Hematopoietic multipotent progenitor cell (in vitro differentiated cells): ENCODE measurements at places on chromosomes 5 and 9. TPM values are rescaled to one million over a fixed set of nuclear protein-coding genes. Genes with fewer than 3 reads are reported as not detected.

- DNase-seq: no peak
Observed at GRCh38 chr9:21320465-21320864, 14.7 kb downstream of the KLHL9 start.

GRCh38 chr9:107337676-107338590, 54.9 kb downstream of the RAD23B start:
- DNase-seq: no peak

Gene LCN2
- 2.2 TPM for total RNA-seq

- DNase-seq: no peak
Observed at GRCh38 chr5:138482638-138483037, 17.4 kb downstream of the EGR1 start.

- no peak for DNase-seq
Observed at GRCh38 chr9:117169089-117169621, 245.7 kb downstream of the ASTN2 start.

GRCh38 chr5:114053372-114053771, 308.5 kb upstream of the KCNN2 start:
- DNase-seq: no peak

- DNase-seq: no peak
Observed at GRCh38 chr5:125002727-125003598, 256.5 kb upstream of the ZNF608 start.

GRCh38 chr5:6402939-6403338, 24.6 kb upstream of the MED10 start:
- no peak for DNase-seq

Gene PCDHB6
- not detected for total RNA-seq

- no peak for DNase-seq
Observed at GRCh38 chr9:131528186-131528585, 2.9 kb downstream of the UCK1 start.

- DNase-seq: no peak
Observed at GRCh38 chr9:136597141-136597885, 51.5 kb upstream of the NOTCH1 start.

Gene WNT8A
- 1.1 TPM for total RNA-seq

Gene REEP2
- 2.7 TPM for total RNA-seq

DNA sequence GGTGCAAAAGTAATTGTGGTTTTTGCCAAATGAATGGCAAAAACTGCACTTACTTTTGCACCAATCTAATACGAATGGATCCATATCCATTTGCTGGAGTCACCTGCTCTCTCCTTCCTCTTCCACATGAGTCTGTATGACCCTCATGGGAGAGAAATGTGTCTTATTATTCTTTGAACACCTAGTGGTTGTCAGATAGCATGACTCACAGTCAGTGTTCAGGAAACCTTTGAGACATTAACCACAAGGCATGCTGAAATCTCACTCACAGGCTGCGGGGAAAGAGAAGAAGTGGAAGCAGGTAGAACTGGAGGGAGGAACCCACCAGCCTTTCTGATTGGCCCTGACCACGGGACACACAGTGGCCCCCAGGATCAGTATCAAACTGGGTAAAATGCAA, 222.8 kb upstream of the KLF4 start:
- no peak for DNase-seq

DNA sequence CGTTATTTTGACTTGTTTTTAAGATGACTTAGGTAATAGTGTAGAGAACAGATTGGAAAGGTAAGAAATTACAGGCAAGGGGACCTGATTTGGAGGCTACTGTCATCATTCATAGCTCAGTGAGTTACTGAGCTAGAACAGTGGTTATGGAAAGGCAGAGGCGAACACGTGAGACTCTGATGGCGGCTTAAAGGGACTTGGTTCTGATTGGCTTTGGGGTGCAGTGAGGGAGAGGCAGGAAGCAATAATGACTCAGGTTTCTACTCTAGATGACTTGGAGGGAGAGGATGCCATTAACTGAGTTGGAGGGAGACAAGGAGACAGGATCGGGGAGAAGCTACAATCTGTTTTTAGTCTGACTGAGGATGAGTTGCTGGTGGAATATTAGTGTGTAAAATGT, 3.0 kb downstream of the F2RL2 start:
- DNase-seq: no peak

DNA sequence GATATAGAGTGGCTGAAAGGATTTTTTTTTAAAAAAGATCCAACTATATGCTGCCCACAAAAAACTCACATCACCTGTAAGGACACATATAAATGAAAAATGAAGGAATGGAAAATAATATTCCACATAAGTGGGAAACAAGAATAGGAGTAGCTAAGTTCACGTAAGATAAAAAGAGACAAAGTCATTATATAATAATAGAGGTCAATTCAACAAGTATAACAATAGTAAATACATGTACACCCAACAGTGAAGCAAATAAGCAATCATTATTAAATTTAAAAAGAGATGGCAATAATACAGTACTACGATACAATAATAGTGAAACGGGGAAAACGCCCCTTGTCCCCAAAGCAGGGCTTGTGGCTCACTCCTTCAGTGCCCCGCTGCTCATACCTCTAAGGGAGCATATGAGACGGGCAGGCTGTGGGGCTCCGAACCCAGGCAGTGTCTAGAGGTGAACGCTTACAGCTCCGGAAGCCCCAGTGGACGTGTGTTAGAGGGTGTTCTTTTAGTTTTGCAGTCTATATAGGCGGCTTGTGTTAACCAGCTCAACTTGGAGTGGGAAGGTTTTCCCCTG, 12.5 kb upstream of the BTNL9 start:
- DNase-seq: no peak

Gene ARL15
- total RNA-seq: 29.1 TPM

Gene FOXD4L4
- 0.27 TPM for total RNA-seq

- no peak for DNase-seq
Observed at GRCh38 chr5:149781612-149782011, 51.5 kb downstream of the PPARGC1B start.

GRCh38 chr5:159041444-159042198, 58.1 kb downstream of the EBF1 start:
- no peak for DNase-seq

Gene GFI1B
- total RNA-seq: 72.4 TPM

DNA sequence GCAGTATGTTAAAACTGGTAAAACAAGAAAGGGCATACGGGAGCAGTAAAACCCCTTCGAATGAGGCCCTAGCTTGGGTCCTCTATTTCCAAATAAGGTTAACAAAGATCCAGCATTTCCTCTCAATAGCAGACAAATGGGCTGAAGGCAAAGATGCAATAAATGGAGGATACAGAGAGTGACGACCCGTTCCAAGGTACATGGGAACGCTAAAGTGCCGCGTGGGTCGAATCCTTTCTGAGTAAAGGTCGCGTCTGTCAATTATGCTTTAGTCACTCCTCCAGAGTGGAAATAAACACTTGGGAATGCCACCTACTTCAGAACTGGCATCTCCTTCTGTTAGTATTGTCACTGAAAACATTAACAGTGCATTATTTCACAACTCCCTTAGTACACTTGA, 24.7 kb downstream of the ARL15 start:
- DNase-seq: no peak

GRCh38 chr5:59471463-59471862, 422.1 kb downstream of the PDE4D start:
- no peak for DNase-seq

DNA sequence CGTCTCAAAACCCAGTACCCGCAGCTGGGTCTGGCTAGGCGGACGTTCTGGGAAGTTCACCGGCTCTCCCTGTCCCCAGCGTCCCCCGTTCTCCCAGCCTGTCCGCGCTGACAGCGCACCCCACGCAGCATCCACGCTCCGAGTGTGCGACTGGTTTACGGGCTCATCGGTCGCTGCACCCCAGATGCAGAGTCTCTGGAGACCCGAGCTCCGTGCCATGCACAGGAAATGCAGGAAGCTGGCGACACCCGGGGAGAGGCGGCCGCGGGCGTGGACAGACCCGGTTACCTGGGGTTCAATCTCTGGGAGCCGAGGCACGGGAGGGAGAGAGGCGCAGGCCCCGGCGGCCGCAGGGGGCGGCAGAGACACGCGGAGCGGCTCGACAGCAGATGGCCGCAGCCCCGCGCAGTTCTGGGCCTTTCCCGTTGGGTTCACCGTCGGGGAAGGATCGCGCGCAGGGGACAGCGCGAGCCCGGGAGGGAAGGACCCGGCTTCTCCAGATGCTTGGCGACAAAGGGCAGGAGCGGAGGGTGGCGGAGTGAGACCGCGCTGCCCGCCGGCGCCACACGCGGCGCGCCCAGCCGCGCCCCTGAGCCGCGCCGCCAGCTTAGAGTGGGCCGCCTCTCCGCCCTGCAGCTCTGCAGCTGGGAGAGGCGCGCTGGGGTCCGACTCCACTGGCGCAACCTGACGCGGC, 558 bp downstream of the SHROOM1 start:
- peak; percentile 70 for DNase-seq

- no peak for DNase-seq
Observed at GRCh38 chr5:79794347-79794746, 104.7 kb downstream of the CMYA5 start.

GRCh38 chr5:22521521-22521920, 331.6 kb downstream of the CDH12 start:
- no peak for DNase-seq

- DNase-seq: no peak
Observed at GRCh38 chr5:113181853-113182490, 205.4 kb downstream of the DCP2 start.

Gene ENTREP1
- under 0.01 TPM for total RNA-seq

GRCh38 chr9:4243877-4244812, 55.7 kb downstream of the GLIS3 start:
- no peak for DNase-seq

Gene HK3
- total RNA-seq: 3.5 TPM
